ENCODE measurements at places on chromosomes 1 and 21.

- no peak for DNase-seq
These were observed 125.3 kb downstream of the TRABD2B start for GRCh38 chr1:47871799-47872353.

DNA sequence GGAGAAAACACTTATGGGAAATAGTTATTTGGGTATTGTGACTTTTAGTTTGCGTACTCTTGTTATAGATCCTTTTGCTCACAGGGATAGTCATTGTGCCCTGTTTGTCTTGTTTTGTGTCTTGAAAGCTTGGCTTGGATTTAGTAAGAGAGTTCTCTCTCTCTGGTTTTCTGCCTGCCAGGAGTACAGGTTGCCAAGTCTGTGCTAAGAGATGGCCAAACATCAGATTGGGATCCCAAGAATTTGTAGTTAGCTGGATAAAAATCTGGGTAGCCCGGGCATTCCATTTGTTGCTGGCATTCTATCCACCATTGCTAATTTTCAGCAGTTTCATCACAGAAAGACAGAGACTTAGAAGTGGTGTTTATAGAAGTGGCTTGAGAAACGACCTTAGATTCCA is 222.2 kb downstream of the NRIP1 start:
- no peak for DNase-seq

DNA sequence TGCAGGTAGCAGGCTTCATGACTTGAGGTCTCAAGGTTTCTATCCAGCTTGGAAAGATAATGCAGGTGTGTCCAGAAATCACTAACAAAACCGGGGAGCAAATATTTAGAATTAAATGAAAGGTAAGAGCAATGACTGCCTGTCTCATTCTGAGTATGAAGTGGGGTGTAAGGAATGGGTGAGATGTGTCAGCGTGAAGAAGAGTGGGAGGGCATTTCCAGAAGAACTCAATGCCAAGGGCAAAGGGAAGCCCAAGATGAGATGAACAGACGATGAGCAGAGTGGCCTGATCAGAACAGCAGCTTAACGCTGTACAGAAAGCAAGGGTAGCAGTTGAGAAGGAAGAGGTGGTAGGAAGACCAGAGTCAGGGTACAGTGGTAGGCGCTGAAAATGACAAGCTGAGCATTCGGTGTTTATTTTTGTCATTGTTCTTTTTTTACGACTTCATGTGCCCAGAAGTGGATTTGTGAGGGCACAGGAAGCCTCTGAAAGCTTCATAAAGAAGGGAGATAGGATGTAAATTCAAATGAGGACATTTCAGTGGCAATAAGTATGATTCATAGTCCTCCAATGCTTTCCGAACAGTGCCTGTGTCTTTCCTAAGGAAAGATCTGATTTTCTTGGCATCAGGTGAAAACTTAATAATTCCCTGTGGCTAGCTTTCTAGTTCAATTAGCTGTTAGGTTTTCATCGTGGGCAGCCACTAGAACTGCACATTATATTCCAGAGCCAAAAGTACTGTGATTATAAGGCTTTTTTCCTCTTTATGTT is 190.5 kb downstream of the APP start:
- no peak for DNase-seq

- no peak for DNase-seq
These were observed 4.4 kb upstream of the ACOT7 start for GRCh38 chr1:6397844-6398441.

GRCh38 chr1:200217703-200218102 is 190.2 kb downstream of the NR5A2 start:
- DNase-seq = no peak

- no peak for DNase-seq
These were observed 40.2 kb downstream of the TTLL7 start for GRCh38 chr1:83958704-83959103.

- DNase-seq = no peak
These were observed 6.4 kb downstream of the PBX1 start for GRCh38 chr1:164565357-164565756.

DNA sequence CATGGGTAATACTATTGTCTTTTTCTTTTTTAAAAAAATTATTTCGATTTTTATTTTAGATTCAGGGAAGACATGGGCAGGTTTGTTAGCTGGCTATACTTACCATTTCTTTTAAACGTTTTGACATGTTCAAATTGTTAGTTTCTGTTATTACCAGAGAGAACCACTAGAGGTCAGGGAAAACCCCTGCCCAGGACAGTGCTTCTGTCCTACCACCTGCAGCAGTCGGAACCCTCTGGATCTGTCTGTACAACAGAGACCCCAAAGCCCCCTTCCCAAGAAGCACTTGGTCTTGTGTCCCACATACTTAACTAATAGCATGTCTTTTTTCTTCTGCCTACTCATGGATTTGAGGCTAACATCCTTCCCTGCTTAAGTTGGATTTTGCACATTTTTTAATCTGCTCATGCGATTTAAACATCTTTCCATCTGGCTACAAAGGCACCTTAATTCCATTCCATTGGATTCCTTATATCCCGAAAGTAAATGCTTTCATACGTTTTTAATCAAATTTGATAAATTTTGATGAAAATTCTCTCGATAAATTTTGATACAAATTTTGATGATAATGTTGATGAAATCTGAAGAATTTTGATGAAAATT is 10.0 kb upstream of the C1orf115 start:
- DNase-seq = no peak

- no peak for DNase-seq
These were observed 26.3 kb downstream of the PRMT2 start for GRCh38 chr21:46661642-46662366.

GRCh38 chr1:11571906-11572616 is 82.2 kb downstream of the FBXO2 start:
- no peak for DNase-seq

- no peak for DNase-seq
These were observed 595.1 kb upstream of the ZP4 start for GRCh38 chr1:238485912-238486209.
